NCI-H1105 treated with DMSO at 0.1 percent for 48 hours (cell line): ENCODE measurements at places on chromosomes 1 and 21.

DNA sequence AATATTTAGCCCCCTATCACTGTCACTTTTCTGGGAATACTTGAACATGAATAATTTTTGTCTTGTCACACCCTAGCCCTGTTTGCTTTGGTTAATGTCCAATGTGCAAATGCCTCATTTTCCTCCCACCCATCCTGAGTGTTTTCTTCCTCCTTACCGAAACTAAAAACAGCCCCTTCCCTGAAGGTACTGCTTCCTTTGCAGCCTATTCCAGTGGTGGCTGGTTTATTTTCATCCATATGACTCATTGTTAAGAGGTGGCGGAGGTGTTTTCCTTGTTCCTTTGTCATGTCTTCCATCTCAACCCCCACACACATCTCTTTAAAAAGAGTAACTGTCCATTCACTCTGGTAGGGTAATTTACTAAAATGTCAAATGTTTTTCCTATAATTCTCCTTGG lies 40.4 kb downstream of the CD55 start:
- DNase-seq: no peak

DNA sequence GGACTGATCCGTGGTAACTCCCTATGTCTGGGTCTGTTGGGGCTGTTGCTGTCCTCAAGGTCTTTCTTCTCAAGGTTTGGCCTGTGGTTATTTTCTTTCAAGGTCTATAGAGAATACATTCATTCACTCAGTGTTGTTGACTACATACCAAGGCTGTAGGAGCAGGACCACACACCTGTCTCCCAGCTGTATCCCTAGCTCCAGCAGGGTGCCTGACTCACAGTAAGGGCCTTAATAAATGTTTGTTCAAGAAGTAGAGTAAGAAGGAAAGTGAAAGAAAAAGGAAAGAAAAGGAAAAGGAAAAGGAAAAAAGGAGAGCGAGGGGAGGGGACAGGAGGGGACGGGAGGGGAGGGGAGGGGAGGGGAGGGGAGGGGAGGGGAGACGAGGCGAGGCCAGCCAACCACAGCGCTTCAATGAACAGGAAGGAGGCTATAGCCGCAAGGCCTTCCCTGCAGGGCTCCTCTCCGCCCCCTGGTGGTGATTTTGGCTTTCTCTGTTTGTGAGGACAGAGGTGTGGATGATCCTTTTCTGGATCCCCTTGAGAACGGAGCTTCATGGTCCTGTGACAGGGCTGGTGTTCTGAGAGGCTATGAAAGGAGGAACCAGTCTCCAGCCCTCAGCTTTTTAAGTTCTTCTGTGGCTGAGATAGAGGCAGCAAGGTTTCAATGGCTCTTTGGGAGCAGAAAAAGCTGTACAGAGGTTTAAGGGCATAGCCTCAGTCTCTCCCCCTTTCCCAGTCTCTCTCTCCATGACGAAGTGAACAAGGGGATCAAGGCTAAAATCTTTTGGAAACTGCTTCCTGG lies 30.6 kb upstream of the LCE5A start:
- no peak for DNase-seq

DNA sequence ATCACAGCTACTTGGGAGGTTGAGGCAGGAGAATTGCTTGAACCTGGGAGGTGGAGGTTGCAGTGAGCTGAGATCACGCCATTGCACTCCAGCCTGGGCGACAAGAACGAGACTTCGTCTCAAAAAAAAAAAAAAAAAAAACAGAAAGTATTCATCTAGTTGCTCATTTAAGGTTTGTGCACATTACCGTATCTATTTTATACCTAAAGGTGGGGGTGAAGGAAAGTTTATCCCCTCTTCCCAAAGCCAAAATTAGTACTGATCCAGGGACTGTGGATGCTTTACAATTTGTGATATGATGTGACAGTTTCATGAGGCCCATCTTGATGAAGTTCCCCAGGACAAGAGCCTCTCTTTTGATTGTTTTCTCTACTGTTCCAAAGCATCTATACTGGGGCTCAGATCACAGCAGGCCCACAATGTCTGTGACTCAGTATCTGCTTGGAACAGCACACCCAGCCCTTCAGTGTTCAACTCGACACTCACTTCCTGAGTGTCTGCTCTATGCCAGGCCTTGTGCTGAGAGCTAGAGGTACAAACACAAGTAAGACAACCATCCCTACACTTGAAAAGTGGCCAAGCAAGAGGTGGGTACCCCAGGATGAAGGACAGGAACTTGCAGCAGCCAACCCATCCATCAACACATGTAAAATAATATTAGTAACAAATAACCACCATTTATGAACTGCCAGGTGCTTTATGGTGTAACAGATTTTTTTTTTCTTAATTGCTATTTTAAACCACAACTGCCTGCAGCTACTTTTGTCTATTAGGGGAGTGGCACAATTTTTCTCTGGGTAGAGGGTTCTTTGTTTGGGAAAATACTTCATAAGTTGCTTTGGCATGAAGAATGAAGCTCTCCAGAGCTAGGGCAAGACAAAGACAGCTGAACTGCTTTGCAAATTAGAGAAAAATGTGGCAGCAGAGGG lies 29.0 kb upstream of the KHDRBS1 start:
- DNase-seq: peak; percentile 39

- peak; percentile 86 for DNase-seq
Observed at GRCh38 chr1:199684686-199685273, 342.7 kb upstream of the NR5A2 start.

DNA sequence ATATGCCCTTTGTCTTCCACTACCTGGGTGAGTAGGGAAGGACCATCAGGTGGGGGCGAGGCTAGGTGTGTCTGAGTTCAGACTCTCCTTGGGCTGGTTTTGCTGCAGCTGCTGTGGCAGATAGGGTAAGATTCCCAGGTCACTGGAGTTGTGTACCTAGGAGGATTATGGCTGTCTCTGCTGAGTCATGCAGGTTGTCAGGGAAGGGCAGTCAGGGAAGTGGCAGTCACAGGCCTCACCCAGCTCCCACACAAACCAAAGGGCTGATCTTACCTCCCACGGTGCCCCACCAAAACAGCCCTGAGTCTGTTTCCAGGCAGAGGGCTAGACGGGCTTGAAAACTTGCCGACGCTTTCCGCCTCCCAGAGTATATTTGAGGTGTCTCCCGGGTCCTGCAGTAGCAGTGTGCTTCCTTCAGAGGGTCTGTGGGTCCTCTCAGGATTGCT lies 201.6 kb upstream of the PLXNA2 start:
- DNase-seq: no peak

DNA sequence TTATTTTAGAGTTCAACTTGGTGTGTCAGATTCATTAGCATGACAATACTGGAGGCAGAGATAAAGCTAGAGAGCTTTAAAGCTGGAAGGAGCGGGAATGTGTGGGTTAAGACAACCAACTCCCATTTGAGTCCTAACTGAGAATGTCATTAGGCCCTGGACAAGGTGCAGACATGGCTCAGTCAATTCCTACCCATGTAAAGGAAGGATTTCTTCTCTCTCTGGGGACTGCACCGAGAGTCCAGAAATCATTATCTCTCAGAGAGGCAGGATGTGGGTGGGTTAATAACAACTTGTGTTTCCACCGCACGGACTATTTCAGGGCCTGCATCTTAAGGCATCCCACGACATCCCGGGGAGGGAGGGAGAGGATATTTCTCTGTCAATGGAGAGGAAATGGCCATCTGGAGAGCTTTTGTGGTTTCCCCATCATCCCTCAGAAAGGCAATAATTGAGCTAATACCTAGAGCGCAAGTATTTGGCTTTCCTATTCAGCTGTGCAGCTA lies 46.7 kb upstream of the SARS1 start:
- no peak for DNase-seq

- no peak for DNase-seq
Observed at GRCh38 chr1:100441651-100442050, 89.3 kb downstream of the CDC14A start.

DNA sequence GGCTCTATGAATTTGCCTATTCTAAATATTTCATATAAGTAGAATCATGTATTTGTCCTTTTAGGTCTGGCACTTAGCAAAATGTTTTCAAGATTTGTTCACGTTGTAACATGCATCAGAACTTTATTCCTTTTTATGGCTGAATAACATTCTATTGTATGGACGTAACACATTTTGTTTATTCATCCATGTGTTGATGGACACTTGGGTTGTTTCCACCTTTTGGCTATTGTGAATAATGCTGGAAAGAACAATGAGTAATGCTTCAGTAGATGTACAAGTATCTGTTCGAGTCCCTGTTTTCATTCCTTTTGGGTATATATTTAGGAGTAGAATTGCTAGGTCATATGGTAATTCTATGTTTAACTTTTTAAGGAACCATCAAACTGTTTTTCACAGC lies 24.7 kb downstream of the SLC35A3 start:
- DNase-seq: no peak

- no peak for DNase-seq
Observed at GRCh38 chr1:151344291-151344690, 2.8 kb downstream of the RFX5 start.

- DNase-seq: no peak
Observed at GRCh38 chr1:14765773-14766172, 167.3 kb downstream of the KAZN start.
